ENCODE measurements at places on chromosomes 2 and 18. TPM values are rescaled to one million over a fixed set of nuclear protein-coding genes. Genes with fewer than 3 reads are reported as not detected.

Gene DCDC2C
- not detected for polyA plus RNA-seq

Gene COL4A4
- polyA plus RNA-seq: 0.66 TPM

Gene GULP1
- polyA plus RNA-seq: 6.1 TPM

Gene SETBP1
- 0.91 TPM for polyA plus RNA-seq

Gene RMDN2
- 11.1 TPM for polyA plus RNA-seq

Gene DOK6
- polyA plus RNA-seq: 1.1 TPM

Gene PAX3
- not detected for polyA plus RNA-seq

Gene DNAJC5G
- not detected for polyA plus RNA-seq

Gene FMNL2
- polyA plus RNA-seq: 3.8 TPM

Gene PLCL1
- polyA plus RNA-seq: 0.44 TPM

Gene KCNG2
- not detected for polyA plus RNA-seq

Gene ABHD1
- polyA plus RNA-seq: not detected

Gene PSMA8
- not detected for polyA plus RNA-seq

Gene IL1RN
- polyA plus RNA-seq: 0.14 TPM

Gene SERPINB2
- 10.6 TPM for polyA plus RNA-seq

Gene GPAT2
- polyA plus RNA-seq: 0.38 TPM

Gene UGT1A3
- not detected for polyA plus RNA-seq

Gene GAD1
- polyA plus RNA-seq: 0.81 TPM

Gene ANKRD36C
- polyA plus RNA-seq: 15.4 TPM

Gene GRB14
- 0.22 TPM for polyA plus RNA-seq

Gene CCDC68
- polyA plus RNA-seq: 0.18 TPM

Gene SALL3
- polyA plus RNA-seq: not detected

Gene LHCGR
- polyA plus RNA-seq: not detected

Gene DSG4
- polyA plus RNA-seq: not detected

Gene KHK
- polyA plus RNA-seq: 0.24 TPM

Gene CDK15
- 1.7 TPM for polyA plus RNA-seq

Gene CROCC2
- polyA plus RNA-seq: not detected

Gene ACMSD
- polyA plus RNA-seq: not detected

Gene PLB1
- polyA plus RNA-seq: 0.25 TPM

Gene POLE4
- polyA plus RNA-seq: 134 TPM

Gene AGXT
- not detected for polyA plus RNA-seq

Gene LYPD6B
- polyA plus RNA-seq: 11.5 TPM

Gene GPATCH11
- 4.4 TPM for polyA plus RNA-seq

Gene MTCL1
- 7.8 TPM for polyA plus RNA-seq

Gene CHRNA1
- 0.27 TPM for polyA plus RNA-seq

Gene TWSG1
- polyA plus RNA-seq: 113 TPM

Gene FHOD3
- 1.4 TPM for polyA plus RNA-seq

Gene SLC14A1
- 0.53 TPM for polyA plus RNA-seq

Gene MC4R
- polyA plus RNA-seq: 0.14 TPM

Gene INHBB
- 0.49 TPM for polyA plus RNA-seq

Gene CABLES1
- polyA plus RNA-seq: 1.3 TPM

Gene SNED1
- 7.7 TPM for polyA plus RNA-seq

Gene MREG
- polyA plus RNA-seq: 1.8 TPM

Gene TEKT4
- polyA plus RNA-seq: not detected

Gene FBXO48
- 0.67 TPM for polyA plus RNA-seq

Gene CLEC4F
- polyA plus RNA-seq: not detected

Gene UGT1A10
- not detected for polyA plus RNA-seq

Gene CRYGD
- not detected for polyA plus RNA-seq

Gene STPG4
- polyA plus RNA-seq: not detected

Gene MERTK
- not detected for polyA plus RNA-seq

Gene CENPA
- polyA plus RNA-seq: 12.1 TPM

Gene NIF3L1
- polyA plus RNA-seq: 26.7 TPM
